ENCODE measurements at places on chromosomes 3 and 15.

DNA sequence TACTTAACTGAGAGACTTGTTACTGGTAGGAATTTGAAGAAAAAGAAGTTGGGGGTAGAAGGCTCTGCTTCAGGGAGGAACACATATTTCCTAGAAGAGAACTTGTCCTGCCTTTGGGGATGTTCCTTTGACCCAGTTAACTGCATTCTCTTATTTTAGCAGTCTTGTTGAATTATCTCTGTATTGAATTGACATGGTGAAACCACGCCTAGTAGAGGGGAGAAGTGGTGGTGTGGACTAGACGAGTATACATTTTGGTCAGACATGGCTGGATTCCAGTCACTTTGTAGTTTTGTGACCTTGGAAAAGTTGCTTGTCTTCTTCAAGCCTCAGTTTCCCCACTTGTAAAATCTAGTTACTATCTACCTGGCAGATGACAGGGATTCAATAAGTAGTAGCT, 87.8 kb downstream of the FNDC3B start:
- DNase-seq = no peak

GRCh38 chr3:17372362-17373210, 369.8 kb downstream of the TBC1D5 start:
- DNase-seq = no peak

DNA sequence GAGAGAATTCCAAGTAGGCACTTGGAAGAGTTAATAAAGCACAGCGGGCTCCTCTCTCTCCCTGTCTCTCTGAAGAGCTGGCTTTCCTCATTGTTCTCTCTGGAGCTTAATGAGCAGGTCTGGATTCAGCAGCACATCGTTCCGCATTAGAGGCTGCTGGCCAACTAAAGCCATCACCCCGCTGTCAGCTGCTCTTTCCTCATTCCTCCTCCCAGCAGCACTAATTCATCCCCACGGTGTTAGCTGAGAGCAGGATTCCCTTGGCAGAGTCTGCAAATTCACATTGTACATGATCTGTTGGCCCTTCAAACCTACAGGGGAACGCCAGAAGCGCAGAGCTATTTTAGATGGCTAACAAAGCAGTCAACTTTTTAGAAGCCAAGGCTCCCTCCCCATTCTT, 44.2 kb downstream of the SGO1 start:
- no peak for DNase-seq

DNA sequence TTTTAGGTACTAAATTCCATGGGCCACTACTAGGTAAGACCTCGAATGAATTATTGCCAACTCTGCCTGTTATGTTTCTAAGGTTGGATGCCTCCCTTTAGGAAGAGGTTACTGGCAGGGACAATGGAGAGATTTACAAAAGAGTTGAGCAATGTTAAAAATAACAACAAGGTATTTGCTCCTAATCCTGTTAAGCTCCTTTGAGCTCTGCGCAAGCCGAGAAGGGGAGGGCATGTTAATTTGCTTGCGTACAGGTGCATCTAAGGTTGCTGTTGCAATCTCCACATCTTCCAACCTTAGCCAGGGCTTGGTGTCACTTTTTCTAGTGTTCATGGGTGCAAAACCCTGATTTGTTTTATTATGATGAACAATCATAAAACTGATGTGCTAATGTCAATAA, 161.5 kb upstream of the TPM1 start:
- DNase-seq = no peak

GRCh38 chr15:84831613-84832012, 14.5 kb downstream of the ALPK3 start:
- DNase-seq = no peak

- peak; percentile 14 for DNase-seq
Observed at GRCh38 chr3:114597012-114597411, 303.2 kb downstream of the TIGIT start.

DNA sequence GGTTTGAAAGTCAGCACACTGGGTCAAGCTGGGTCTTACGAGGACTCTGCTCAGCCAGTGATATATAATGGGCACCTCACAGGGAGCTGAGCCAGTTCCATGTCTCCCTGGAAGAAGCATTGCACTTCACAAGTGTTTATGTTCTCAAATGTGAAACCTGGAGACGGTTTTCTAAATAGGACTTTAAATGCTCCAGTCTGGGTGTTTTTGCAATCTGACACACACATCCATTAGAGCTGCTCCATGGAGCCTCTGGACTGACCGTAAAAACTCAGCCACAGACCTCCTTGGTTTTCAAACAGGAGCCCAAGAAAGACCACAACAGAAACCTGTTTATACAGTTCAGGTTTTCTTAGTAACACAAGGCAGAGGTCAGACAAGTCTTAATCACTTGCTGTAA, 201.3 kb upstream of the LRIG1 start:
- DNase-seq = no peak

- DNase-seq = no peak
Observed at GRCh38 chr15:72220687-72221086, 10.3 kb downstream of the PKM start.

GRCh38 chr3:149023951-149024350, 32.6 kb downstream of the GYG1 start:
- DNase-seq = no peak

GRCh38 chr3:10957976-10958749, 34.4 kb upstream of the SLC6A1 start:
- DNase-seq = no peak

DNA sequence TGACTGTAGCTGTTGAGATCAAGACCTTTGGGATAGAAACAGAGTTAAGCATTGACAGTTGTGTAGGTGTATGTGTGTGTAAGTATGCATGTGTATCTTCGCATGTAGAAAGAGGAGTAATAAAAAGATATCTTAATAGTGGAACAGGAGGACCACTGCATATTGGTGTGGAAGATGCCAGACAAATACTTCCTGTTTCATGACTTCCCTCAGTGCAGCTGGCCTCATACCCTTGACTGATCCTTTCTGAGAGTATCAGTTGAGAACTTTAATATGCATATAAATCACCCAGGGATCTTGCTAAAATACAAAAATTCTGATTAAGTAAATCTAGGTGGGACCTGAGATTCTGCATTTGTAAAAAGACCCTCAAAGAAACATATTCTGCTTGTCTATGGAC, 8.5 kb upstream of the ZBED2 start:
- DNase-seq = no peak

DNA sequence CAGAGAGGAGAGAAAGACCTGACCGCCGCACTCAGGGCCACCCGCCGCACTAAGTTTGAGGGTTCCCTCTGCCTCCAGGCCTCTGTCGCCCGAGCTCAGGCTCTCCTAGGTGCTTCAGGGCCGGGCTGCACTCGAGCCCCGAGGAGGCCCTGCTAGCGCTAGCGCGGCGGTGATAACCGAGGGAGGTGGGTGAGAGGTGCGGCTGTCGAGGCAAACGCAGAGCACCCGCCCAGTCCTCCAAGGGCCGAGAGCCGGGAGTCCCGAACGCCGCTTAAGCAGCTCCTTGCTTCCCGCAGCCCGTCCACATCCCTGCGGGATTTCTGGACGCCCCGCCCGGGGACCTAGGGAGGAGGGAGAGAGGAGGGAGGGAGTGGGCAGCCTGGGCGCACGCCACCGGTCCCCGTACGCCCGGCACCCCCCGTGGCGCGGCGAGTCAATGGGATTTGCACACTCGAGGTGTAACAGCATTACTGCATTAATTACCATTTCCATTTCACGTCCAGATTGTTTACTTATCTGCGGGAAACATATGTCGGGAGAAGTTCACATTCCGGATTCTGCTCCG, 6.8 kb downstream of the SOX14 start:
- no peak for DNase-seq

DNA sequence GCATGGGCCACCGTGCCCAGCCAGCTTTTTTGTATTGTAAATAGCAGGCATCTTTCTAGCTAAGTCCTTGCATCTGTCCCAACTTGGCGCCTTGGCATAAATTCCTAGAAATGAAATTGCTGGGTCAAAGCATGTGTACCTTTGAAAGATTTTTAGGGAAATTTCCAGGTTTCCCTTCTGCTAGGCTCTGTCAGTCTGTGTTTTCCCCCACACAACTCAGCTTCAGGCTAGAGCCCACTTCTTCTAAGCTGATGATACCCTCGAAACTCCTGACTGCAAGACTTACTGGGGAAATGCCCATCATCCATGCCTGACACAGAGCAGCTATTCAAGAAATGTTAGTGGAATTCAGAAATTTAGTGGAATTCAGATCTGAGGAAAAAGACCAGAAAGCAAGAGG, 10.8 kb upstream of the RPL32 start:
- no peak for DNase-seq

DNA sequence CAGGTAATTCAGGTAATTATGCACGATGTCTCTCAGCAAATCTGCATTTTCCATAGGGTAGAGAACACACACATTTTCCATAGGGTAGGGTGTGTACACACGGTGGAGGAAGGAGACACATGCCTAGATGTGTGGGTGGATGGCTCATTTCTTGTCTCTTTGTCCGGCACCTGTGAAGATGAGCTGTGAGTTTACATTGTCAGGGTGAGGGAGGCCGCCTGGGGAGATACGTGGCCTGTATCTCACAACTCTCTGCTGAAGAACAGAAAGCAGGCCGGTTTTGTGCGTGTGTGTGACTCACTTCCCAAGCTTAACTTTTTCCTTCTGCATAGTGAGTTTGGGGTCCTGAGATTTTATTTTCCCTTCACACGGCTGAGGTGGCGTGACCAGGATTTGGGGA, 60.3 kb downstream of the SLC6A6 start:
- DNase-seq = no peak

DNA sequence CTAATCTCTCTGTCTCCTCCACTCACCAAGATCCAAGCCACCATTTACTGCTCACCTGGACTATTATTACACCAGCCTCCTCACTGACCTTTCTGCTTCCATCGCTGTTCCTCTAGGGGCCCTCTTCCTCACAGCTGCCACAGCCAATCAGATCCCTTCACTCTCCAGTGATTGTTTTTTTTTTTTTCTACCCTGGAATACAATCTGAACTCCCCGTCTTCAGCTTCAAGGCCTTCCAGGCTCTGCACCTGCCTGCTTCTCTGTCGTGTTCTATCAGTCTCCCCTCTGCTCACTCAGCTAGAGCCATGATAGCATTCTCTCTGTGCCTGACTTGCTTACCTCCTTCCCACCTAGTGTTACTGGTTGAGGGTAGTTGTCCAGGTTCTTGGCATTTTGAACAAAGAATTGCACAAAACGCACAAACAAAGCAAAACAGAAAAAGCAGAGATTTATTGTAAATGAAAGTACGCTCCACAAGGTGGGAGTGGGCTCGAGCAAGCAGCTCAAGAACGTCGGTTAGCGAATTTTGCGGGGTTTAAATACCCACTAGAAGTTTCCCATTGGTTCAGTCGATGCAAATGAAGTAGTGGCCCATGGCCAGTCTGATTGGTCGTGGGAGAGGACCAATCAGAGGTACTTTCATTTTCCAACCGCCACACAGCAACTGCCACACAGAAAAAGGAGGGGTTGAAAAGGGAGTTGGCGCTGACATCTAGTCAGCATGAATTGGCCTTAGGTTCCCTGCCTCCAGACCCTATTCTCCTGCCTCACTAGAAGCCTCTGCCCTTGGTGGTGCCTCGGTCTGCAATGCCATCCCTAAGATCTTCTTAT, 188.9 kb downstream of the TLE3 start:
- no peak for DNase-seq

DNA sequence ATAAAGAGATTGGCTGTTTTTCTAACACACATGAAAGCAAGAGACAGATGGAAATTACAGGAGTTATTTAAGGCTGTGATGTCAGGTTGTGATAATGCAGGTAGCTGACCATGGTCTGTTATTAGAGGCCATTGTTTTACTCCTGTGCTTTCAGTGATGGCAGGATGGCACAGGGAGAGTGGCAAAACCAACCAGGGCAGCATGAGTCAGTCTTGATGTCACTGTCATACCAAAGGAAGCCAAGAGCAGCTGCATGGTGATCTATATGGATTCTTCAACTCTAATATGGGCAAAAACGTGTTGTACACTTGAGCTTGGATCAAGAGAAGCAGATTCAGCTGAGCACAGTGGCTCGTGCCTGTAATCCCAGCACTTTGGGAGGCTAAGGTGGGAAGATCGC, 91.8 kb upstream of the LMOD3 start:
- DNase-seq = no peak

DNA sequence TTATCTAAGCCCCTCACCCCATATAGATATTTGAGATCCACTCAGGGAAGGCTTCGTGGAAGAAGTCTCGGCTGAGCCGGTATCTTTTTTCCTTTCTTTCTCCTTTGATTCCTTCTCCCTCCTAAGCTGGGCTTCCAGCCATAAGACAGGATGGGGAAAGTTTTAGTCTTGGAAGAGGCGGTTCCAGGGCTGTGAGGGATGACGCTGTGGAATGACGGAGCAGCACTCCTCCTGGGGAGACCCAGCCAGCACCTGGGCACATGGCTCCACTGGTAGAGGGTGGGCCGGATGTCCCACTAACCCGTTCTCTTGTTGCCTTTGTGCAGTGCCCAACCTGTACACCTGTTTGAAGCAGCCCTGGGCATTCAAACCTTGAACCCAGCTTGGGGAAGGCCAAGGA, 43.2 kb upstream of the FAM107A start:
- DNase-seq = no peak

GRCh38 chr3:57699591-57699990, 6.7 kb upstream of the DENND6A start:
- DNase-seq = no peak

- DNase-seq = no peak
Observed at GRCh38 chr15:65311760-65312159, 7.3 kb downstream of the RNU5B-1 start.

GRCh38 chr3:73542136-73542535, 82.6 kb downstream of the PDZRN3 start:
- peak; percentile 84 for DNase-seq

GRCh38 chr3:179902061-179902460, 134.7 kb downstream of the PEX5L start:
- no peak for DNase-seq

DNA sequence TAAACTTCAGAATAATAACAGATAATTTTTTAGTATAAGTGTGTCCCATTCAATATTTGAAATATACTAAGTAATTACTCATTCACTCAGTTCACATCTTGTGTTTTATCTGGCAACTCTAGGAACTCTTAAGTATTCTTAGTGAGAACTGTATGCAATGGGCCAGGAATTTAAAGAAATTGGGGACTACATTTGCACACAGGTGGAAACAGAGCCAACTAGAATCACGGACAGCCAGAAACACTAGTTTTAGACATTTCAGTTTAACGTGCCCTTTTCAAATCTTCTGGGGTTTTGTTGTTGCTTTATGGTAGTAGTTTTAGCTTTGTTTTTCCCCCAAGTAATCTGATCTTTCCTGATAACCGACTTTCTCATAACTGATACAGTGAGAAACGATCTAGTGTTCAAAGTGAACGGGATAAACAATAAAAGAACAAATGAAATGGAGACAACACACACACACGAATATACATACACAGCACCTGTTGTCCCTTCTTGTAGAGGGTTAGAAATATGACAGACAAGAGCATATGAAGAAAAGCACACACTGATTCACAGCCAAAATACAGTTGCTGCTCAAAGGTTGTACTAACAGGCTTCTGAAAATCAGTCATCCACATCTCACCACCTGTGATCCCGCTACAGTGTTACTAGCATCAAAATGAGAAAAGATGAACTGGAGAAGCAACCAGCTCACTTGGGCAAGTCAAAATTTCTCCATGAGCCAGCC, 167.0 kb downstream of the FMN1 start:
- no peak for DNase-seq

Measured in HT-29 (cell line).